ENCODE measurements at places on chromosomes 16 and 17.
A peak's percentile ranks its signal among the peaks of the same experiment; 100 is the strongest.

- no peak for DNase-seq
Measured at GRCh38 chr17:39553341-39553945, 54.3 kb downstream of the NEUROD2 start.

DNA sequence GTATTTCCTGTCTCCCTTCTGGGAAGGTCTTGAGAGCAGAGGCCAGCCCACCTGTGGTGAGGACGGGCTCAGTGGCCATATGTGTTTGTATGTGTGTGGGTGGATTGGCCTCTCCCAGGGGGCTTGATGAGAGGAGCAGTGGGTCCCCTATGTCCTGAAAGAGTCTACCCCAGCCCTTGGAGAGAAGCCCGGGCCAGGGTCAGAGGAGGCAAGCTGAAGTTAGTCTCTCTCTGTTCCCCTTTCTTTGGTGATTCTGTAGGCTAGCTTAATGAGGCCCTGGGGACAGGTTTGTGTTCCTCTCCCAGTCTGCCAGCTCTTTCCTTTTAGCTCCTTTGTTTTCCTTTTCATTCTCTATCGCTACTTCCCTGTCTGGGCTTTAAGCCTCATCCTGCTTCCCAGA is 23.8 kb upstream of the NFATC3 start:
- DNase-seq: no peak

DNA sequence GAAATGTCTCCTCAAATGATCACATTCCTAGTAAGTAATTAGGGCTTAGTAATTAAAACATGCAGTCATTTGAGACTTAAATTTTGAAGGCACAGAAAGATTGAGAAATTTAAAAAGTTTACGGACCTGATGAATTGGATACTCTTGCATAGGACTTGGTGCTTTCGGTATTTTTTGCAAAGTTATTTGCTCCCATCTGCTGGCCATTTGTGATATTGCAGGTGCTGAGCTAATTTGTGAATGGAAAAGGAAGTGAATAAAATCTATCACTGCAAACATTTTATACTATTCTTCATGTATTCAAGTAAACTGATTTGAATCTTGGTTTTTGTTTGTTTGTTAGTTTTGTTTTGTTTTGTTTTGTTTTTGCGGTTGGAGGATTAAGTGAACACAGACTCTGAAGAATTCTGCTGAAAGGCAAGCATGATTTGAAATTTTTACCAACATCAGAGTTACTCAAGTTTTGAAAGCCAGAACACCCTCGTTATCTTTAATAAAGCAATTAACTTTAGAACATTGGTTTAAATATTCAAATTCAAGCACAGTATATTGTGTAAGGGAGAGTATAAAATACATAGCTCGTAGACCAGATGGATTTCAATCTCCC is 689.5 kb upstream of the RBFOX1 start:
- DNase-seq: peak; percentile 32

DNA sequence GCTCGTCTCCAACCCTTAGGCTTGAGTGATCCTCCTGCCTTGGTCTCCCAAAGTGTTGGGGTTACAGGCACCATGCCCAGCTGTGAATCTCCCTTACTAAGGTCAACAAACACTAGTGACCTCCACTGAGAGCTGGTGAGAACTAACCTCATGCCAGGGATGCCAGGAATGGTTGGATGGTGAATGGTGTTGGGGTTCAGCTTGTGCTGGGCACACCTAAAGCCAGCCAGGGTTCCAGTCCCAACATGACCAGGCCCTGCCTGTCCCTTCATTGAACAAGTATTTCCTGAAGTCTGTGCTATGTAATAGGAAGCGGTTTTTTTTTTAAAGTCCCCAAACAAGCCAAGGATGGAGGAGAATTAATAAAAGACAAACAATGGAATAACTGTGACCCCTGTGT is 56.0 kb upstream of the TOB1 start:
- DNase-seq: no peak

GRCh38 chr17:61389670-61390478 is 9.8 kb upstream of the TBX2 start:
- peak; percentile 95 for DNase-seq

DNA sequence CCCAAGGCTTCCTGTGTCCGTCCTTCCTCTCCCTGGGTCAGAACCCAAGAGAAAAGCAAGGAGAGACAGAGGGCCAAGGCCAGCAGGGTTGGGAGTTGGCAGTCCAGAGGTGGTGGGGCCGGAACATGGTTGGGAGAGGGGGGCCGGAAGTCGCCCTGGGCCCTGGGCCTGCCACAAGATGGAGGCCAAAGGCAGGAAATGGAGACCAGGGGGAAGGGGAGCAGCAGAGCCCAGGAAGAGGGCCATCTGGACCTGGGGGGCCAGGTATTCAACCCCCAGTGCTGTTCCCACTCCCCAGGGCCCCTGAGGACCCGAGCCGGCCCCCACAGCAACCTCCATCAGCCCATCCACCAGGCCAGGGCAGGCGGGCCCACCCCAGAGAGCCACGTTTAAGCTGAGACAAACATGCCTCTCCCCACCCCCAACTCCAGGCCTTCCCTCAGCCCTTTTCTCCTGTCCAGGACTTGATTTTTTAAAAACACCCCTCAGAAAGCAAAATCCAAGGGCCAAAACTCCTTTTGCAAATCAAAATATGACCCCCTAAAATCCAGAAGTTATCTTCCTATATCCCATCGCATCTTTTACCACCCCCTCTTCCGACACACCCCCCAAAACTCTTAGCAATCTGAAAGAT is 4.4 kb upstream of the BCL6B start:
- no peak for DNase-seq

GRCh38 chr17:50649042-50649908 is 14.6 kb downstream of the ABCC3 start:
- DNase-seq: no peak

- DNase-seq: no peak
Measured at GRCh38 chr16:19223235-19224170, 55.5 kb downstream of the SYT17 start.

DNA sequence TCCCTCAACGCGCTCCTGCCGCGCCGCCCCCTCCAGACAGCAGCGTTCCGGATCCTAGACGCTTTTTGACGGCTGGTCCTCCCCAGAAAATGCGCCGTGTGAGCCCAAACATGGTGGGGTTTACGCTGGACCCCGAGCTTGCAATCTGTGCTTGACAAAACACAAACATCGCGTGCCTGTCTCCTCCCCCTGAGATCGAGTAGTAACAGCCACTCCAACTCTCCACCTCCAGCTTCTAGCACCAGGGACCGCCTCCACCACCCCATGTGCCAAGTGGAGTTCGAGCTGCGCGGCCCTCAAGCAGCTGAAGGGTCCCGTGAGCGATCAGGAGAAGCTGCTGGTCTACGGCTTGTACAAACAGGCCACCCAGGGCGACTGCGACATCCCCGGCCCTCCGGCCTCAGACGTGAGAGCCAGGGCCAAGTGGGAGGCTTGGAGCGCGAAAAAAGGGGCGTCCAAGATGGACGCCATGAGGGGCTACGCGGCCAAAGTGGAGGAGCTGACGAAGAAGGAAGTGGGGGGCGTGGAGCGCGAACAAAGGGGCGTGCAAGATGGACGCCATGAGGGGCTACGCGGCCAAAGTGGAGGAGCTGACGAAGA is 656 bp upstream of the GEMIN4 start:
- peak; percentile 49 for DNase-seq

- no peak for DNase-seq
Measured at GRCh38 chr16:46731691-46732555, 16.2 kb downstream of the MYLK3 start.

DNA sequence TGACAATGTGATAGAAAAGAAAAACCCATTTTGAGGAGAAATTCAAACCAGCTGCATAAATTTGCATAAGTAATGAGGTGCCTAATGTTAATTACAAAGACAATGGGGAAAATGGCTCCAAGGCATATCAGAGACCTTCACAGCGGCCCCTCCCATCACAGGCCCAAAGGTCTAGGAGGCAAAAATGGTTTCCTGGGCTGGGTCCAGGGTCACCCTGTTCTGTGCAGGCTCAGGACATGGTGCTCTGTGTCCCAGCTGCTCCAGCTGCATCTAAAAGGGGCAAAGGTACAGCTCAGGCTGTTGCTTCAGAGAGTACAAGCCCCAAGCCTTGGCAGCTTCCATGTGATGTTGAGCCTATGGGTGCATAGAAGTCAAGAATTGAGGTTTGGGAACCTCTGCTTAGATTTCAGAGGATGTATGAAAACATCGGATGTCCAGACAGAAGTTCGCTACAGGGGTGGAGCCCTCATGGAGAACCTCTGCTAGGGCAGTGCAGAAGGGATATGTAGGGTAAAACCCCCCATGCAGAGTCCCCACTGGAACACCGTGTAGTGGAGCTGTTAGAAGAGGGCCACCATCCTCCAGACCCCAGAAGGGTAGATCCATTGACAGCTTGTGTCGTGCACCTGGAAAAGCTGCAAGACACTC is 40.6 kb downstream of the IKZF3 start:
- no peak for DNase-seq

GRCh38 chr16:69106491-69107315 is 1.2 kb downstream of the HAS3 start:
- peak; percentile 59 for DNase-seq

GRCh38 chr16:58882292-58882691 is 148.2 kb upstream of the GOT2 start:
- DNase-seq: no peak

- no peak for DNase-seq
Measured at GRCh38 chr17:77465358-77466041, 324.7 kb downstream of the SEC14L1 start.

- DNase-seq: no peak
Measured at GRCh38 chr17:3006801-3007200, 56.6 kb downstream of the OR1D5 start.

- DNase-seq: no peak
Measured at GRCh38 chr17:1174263-1174880, 5.4 kb downstream of the ABR start.

GRCh38 chr17:77717941-77718668 is 240.4 kb upstream of the TNRC6C start:
- no peak for DNase-seq

GRCh38 chr17:56642424-56642823 is 48.9 kb downstream of the NOG start:
- DNase-seq: no peak

DNA sequence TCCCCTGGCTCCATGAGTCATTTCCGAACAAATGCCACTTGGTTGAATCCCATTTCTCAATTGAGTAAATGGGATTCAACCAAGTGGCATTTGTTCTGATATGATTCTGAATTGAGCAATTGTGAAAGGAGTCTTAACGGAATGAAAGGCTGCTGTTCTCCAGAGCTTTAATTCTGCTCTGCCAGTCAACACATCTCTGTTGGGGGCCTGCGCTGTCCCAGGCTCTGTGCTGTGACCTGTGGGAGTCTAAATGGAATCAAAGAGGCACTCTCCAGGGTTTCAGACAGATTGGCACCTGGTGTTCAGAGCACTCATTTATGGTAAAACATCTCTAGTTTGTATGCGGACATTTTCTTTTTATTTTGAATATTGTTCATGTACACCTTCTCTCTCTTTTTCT is 126.2 kb downstream of the WSCD1 start:
- DNase-seq: no peak

DNA sequence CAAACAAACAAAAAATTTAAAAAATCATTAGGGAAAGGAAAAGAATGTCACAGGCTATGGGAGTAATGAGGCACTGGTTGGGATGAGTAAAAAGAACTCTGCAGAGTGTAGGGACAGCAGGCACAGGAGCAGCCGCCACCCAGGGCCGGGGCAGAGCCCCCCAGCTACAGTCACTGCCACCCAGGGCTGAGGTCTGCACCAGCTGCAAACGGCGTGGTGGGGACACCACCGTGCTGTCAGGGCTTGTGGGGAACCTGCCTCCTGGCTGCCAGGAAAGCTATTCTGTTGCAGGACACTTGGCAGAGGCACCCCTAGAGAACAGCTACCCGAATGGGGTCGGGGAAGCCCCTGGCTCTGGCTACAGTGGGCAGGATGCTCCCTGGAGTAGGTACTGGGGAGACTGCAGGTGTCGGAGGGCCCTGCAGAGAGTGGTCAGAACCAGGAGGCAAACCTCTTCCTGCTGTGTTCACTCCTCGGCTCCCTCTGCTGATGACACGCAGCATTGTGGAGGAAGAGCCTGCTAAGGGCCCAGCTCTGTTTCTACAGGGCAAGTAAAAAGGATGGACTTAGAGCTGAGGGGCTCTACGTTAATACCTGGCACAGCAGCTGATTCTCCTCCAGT is 32.3 kb upstream of the CAPN15 start:
- DNase-seq: peak; percentile 78

DNA sequence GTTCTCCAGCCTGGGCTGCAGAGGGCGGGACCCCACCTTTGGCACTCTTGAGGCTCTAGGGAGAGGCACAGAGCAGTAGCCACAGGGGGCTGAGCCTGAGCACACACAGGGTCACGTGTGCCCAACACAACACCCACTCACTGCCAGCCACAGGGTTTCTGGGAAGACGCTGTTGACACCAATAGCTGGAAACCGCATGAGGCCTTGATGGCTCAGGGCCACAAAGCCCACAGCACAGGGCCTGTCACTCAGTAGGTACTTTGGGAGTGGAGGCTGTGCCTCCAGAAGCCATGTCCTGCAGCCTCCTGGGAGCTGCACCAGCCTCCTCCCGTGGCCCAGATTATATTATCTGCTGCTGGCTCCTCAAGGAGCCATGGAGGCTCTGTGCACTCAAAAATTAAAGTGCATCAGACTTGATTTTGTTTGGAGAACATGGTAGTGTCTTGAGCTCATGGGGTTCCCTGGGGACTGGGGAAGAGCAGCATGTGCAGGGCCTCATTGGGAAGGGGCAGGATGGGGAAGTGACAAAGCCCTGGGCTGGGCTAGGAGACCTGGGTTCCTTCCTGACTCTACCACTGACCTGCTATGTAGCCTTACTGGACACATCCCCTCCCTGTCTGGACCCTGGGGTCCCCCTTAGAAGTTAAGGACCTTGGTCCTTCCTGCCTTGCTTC is 12.5 kb upstream of the SREBF1 start:
- no peak for DNase-seq

DNA sequence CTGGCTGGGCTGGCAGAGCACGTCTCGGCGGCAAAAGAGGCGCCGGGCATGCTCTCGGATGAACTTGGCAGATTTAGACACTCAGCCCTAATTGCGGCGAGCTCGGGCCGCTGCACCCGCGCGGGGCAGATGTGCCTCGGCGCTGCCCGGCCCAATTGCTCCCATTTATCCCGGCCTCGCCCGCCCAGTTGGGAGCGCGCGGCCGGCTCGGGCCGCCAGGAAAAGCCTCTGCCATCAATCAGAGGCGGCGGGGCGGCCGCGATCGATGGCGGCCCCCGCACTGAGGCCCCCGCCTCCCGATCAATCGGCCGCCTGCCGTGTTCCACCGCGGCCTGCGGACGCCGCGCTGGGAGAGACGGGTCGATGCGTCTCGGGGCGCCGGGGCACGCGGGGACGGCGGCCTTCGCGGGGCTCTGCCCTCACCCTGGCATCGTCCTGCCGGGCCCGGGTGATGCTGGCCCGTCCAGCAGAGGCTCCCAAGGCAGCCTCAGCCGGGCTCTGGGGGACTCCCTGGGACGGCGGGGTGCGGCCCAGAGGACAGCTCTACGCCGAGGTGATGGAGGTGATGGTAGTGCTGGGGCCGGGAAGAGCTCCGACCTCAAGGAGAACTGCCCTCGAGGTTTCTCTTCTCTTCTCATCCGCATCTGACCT is 200.9 kb upstream of the N4BP1 start:
- no peak for DNase-seq

- DNase-seq: no peak
Measured at GRCh38 chr17:60563743-60564142, 36.2 kb upstream of the PPM1D start.

Measured in D341Med (cell line).